ENCODE measurements at places on chromosomes 3 and 15. TPM values are rescaled to one million over a fixed set of nuclear protein-coding genes. Genes with fewer than 3 reads are reported as not detected.

The CFAP92 gene
- total RNA-seq = 1.1 TPM

GRCh38 chr3:57637391-57637790 lies 40.2 kb upstream of the ARF4 start:
- H3K4me3 ChIP-seq = no peak overlapping the region
- H3K27ac ChIP-seq = peak overlapping the region; percentile 65
- peaks cover 28% of the 10 kb centered on the region for H3K36me3 ChIP-seq

DNA sequence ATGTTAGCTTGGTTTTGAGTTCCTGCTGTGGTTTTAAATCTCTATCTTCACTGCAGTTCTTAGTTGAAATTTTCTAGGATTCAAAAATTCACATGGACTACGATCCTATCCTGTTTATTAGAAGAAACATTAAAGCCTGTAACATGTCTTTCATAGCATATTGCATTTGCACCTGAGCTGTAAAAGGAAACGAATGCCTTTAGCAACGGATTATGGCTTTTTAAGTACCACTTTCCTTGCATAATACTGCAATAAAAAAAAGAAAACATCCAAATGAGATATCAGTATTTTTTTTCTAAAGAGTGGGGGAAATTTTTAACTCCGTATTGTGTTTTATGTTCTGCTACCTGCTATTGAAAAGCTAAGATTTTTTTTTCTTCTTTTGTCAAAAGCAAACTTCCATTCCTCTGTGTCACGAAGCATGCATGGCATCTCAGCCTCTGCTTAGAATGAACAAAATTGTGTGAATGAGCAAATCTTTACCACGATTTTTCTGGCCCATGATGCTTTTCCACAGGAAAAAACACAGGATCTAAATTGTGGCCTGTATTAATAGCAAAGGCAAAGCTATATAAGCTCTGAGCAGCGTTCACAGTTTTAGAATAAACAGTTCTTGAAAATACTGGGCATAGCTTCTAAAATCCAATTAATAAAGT lies 110.0 kb upstream of the CDIN1 start:
- H3K27me3 ChIP-seq = no peaks in the 10 kb centered on the region
- DNase-seq = no peak
- no peaks in the 10 kb centered on the region for H3K36me3 ChIP-seq
- no peak overlapping the region for H3K4me3 ChIP-seq

DNA sequence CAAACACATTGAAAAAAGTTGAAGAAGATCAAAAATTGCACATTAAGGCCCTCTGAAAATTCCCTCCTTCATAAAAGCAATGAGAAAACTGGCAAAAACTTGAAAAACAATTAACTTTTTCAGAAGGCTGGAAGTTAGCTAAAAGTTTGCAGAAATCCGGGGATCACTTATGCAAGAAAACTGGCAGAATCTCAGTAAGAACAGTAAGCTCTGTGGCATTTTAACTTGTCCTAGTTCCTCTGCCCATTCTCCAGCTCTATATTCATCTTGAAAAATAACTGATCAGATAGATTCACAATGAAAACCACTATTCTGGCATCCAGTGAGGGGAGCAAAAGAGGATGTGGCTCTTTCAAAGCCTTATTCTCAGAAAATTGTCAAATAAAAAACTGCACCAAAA lies 566.8 kb downstream of the NTRK3 start:
- DNase-seq = no peak
- H3K36me3 ChIP-seq = no peaks in the 10 kb centered on the region
- no peak overlapping the region for H3K4me3 ChIP-seq
- H3K27ac ChIP-seq = no peak overlapping the region
- no peaks in the 10 kb centered on the region for H3K27me3 ChIP-seq
- H3K4me1 ChIP-seq = no peaks in the 10 kb centered on the region

GRCh38 chr3:140586311-140586710 lies 91.6 kb upstream of the TRIM42 start:
- no peak overlapping the region for H3K4me3 ChIP-seq
- H3K4me1 ChIP-seq = no peaks in the 10 kb centered on the region
- peaks cover 14% of the 10 kb centered on the region for H3K27me3 ChIP-seq
- no peak overlapping the region for H3K27ac ChIP-seq
- no peaks in the 10 kb centered on the region for H3K36me3 ChIP-seq
- no peak for DNase-seq

DNA sequence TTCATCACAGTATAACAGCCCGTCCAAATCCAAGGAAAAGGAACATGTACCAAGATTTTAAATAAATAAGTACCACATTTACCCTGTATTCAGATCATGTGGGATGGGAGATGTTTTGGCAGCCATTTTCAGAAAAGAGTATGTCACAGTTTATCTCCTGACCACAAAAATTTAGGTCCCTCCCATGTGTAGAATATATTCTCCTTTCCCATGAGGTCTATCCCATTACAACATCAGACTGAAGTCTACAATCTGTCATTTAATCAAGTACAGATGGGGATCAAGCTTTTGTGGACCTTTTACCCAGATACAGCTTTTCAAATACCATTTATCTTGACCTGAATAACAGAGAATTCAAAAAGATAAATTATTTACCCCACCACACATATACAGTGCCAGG lies 444.5 kb downstream of the PLOD2 start:
- no peak overlapping the region for H3K27ac ChIP-seq
- H3K4me1 ChIP-seq = no peaks in the 10 kb centered on the region
- no peak overlapping the region for H3K4me3 ChIP-seq

GRCh38 chr3:27253391-27253790 lies 115.8 kb downstream of the NEK10 start:
- peaks cover 6% of the 10 kb centered on the region for H3K27me3 ChIP-seq
- no peaks in the 10 kb centered on the region for H3K4me1 ChIP-seq
- no peak overlapping the region for H3K4me3 ChIP-seq
- no peaks in the 10 kb centered on the region for H3K36me3 ChIP-seq
- no peak overlapping the region for H3K27ac ChIP-seq
- DNase-seq = no peak

The UTS2B gene
- total RNA-seq = not detected

DNA sequence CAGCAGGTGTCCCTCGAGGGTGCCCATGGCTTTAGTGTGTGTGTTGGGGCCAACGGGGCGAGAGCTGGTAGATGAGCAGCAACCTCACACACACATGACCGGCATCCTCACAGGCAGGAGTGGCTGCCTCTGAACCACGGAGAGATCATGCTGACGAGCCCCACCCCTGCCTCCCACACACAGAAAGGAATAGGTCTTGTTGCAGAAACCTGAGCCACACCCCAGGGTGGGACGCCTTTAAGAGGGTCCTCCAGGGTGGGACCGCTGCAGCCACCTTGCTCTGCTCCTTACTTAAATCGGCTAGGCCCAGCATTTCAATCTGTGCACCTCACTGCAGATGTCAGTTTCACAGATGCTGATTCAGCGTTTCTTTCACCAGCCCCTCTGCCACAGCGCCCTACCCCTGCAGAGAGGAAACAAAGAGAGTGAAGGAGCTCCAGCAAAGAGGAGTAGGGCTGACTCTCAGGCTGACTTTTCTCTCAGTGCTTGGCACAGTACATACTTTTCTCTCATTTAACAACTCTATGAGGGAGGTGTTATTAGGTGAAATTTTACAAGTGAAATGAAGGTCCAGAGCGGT lies 61.2 kb upstream of the EPHB3 start:
- no peaks in the 10 kb centered on the region for H3K4me1 ChIP-seq
- no peak overlapping the region for H3K4me3 ChIP-seq
- H3K27me3 ChIP-seq = peaks cover 20% of the 10 kb centered on the region
- H3K36me3 ChIP-seq = peaks cover 3% of the 10 kb centered on the region

DNA sequence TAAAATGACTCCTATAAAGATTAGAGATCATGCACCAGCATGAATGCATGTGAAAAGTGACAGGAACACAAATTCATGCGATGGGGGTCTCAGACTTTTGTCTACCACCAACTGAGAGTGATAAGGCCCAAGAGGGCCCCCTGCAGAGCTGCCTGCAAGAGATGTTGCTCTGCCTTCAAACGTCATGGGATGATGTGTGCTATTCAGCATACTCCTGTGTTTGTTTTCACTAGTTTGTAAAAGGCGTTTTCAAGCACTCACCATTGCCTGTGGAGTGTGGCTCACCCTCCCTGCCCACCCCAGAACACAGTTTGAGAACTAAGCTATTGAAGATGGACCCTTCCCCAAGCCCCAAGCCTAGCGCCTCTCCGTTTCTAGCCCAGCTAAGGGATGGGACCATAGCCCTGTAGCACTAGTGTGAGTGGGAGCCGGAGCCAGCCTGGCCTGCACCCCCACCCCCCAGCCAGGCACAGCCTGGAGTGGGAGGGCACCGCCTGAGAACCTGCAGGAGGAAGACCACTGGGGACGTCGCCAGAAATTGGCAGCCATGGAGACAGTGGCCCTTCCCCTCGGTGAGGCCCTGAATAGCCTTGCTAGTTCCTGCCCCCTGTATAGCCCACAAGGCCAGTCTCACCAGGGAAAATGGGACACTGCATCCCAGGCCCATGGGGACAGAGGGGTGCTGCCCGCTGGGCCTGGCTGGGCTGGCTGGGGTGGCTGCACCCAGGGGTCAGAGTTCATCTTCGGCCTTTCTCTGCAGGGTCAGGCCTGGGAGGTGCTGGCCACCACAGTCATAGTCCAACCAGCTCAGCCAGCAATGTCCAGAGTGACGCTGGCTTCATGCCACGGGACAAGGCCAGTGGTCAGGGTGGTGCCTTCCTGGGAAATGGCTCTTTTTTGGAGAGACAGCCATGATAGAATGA lies 22.6 kb upstream of the KLF13 start:
- peaks cover 48% of the 10 kb centered on the region for H3K4me1 ChIP-seq
- DNase-seq = no peak
- no peak overlapping the region for H3K4me3 ChIP-seq
- H3K27ac ChIP-seq = no peak overlapping the region

DNA sequence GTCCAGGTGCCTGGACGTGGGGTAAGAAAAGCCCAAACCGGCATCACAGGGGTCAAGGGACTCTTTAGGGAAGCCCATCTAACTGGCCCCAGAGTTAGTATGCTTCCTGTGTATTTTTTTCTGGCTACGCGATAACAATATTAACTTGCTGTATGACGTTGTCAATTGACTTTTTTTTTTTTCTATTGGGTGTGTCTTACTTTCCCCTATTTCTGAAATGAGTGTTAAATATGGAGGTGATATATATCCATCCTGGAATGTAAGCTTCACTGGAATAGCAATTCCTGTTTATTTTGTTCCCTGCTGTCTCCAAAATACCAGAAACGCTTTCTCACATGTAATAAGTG lies 598 bp upstream of the GMNC start:
- no peak for DNase-seq
- H3K36me3 ChIP-seq = no peaks in the 10 kb centered on the region
- H3K4me3 ChIP-seq = peak overlapping the region; percentile 67
- peaks cover 70% of the 10 kb centered on the region for H3K27me3 ChIP-seq

GRCh38 chr3:37855363-37855970 lies 6.2 kb upstream of the CTDSPL start:
- peaks cover 5% of the 10 kb centered on the region for H3K27me3 ChIP-seq
- peak; percentile 85 for DNase-seq
- H3K4me3 ChIP-seq = no peak overlapping the region

DNA sequence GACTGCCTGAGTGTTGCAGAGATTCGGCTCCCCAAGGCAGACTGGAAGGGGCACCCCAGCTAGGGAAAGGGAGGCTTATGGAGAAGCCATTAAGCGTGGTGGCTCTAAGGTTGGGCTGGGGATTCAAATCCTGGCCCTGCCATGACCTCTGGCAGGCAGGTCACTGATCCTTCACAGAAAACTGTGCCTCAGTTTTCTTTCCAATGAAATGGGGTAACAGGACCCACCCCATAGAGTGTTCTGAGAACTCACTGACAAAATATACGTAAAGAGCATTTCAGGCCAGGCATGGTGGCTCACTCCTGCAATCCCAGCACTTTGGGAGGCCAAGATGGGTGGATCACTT lies 34.6 kb downstream of the DNASE1L3 start:
- no peaks in the 10 kb centered on the region for H3K27me3 ChIP-seq
- no peak overlapping the region for H3K27ac ChIP-seq
- no peak for DNase-seq
- no peaks in the 10 kb centered on the region for H3K36me3 ChIP-seq
- no peak overlapping the region for H3K4me3 ChIP-seq

- H3K27me3 ChIP-seq = peaks cover 12% of the 10 kb centered on the region
- no peak for DNase-seq
- no peak overlapping the region for H3K4me3 ChIP-seq
- H3K4me1 ChIP-seq = no peaks in the 10 kb centered on the region
- H3K36me3 ChIP-seq = no peaks in the 10 kb centered on the region
Observed at GRCh38 chr15:79116771-79117170, 26.2 kb upstream of the RASGRF1 start.

- no peak overlapping the region for H3K4me3 ChIP-seq
- H3K36me3 ChIP-seq = no peaks in the 10 kb centered on the region
- peaks cover 18% of the 10 kb centered on the region for H3K27me3 ChIP-seq
- DNase-seq = no peak
- peaks cover 6% of the 10 kb centered on the region for H3K4me1 ChIP-seq
Observed at GRCh38 chr3:167941234-167941995, 154.3 kb downstream of the GOLIM4 start.

The RBPMS2 gene
- not detected for total RNA-seq

The SMAD3 gene
- total RNA-seq = 68.9 TPM

DNA sequence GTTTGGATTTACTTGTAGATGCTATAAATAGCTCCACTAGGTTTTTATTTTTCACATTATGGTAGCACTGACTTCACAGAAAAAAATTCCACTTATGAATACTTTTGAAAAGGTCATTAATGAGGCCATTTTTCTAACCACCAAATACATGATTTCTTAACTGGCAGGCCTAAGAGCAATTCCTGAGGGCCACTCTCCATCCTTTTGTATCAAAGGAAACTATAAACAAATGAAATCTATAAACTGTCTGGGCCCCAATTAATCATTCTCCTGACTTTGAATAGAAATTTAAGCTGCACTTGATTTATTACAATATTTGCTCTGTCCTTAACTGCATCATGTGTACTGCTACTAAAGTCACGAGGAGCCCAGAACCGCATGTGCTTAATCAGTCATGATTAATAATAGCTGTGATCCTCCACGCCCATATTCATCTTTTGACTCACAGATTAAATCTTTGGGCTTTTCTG lies 25.1 kb upstream of the MTMR10 start:
- peaks cover 17% of the 10 kb centered on the region for H3K4me1 ChIP-seq
- DNase-seq = no peak
- H3K4me3 ChIP-seq = no peak overlapping the region
- peaks cover 17% of the 10 kb centered on the region for H3K36me3 ChIP-seq
- H3K27ac ChIP-seq = no peak overlapping the region

GRCh38 chr15:38695249-38696108 lies 130.9 kb upstream of the RASGRP1 start:
- peak overlapping the region; percentile 77 for H3K4me3 ChIP-seq
- H3K27me3 ChIP-seq = no peaks in the 10 kb centered on the region
- H3K4me1 ChIP-seq = peaks cover 88% of the 10 kb centered on the region
- no peak for DNase-seq
- peak overlapping the region; percentile 77 for H3K27ac ChIP-seq
- H3K36me3 ChIP-seq = no peaks in the 10 kb centered on the region

GRCh38 chr3:50269460-50269859 lies 513 bp downstream of the SEMA3B start:
- H3K27ac ChIP-seq = no peak overlapping the region
- DNase-seq = no peak
- no peak overlapping the region for H3K4me3 ChIP-seq
- no peaks in the 10 kb centered on the region for H3K36me3 ChIP-seq
- H3K4me1 ChIP-seq = peaks cover 24% of the 10 kb centered on the region

- no peaks in the 10 kb centered on the region for H3K36me3 ChIP-seq
- H3K4me1 ChIP-seq = peaks cover 18% of the 10 kb centered on the region
- no peak for DNase-seq
- H3K27me3 ChIP-seq = no peaks in the 10 kb centered on the region
Observed at GRCh38 chr3:111277226-111277625, 205.6 kb downstream of the NECTIN3 start.
